ENCODE measurements at places on chromosomes 6 and 20.

GRCh38 chr6:42428326-42429041 lies 23.2 kb downstream of the TRERF1 start:
- no peak for DNase-seq

DNA sequence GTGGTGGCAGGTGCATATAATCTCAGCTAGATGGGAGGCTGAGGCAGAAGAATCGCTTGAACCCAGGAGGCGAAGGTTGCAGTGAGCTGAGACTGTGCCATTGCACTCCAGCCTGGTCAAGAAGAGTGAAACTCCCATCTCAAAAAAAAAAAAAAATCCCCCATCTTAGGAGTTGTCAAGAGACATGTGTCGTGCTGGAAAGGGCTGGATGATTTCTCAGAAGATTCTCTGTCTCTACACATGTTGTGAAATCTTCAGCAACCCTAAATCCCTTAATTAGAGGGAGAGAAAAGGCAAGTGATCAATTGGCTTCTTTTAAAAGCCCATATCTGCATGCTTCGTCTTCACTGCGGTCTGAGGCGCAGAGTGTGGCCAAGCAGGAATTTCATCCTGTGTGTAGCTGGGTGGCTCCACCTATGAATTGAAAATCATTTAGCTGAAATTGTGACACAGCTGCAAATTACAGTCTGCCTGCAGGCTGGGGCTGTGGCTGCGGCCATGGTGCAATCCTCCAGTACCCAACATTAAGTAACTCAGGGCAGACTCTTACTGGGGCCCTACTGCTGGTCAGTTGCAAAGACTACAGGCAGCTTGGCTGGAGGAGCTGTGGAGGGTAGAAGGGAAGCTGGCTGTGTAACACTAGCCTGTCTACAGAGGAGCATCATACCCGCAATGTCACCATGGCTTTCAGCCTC lies 3.2 kb upstream of the TGM3 start:
- no peak for DNase-seq

DNA sequence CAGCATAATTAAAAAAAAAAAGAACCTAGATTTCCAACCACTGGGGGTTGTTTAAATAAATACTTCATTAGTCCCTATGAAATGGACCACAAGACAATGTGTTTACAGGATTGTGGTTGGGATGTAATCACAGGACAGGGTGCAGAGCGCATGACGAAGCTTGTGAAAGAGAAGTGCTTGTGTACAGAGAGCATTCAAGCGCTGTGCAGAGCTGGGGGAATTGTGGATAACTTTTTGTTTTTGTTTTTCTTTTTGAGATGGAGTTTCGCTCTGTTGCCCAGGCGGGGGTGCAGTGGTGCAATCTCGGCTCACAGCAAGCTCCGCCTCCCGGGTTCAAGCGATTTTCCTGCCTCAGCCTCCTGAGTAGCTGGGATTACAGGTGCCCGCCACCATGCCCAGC lies 22.3 kb downstream of the LAMA5 start:
- DNase-seq, result no peak

DNA sequence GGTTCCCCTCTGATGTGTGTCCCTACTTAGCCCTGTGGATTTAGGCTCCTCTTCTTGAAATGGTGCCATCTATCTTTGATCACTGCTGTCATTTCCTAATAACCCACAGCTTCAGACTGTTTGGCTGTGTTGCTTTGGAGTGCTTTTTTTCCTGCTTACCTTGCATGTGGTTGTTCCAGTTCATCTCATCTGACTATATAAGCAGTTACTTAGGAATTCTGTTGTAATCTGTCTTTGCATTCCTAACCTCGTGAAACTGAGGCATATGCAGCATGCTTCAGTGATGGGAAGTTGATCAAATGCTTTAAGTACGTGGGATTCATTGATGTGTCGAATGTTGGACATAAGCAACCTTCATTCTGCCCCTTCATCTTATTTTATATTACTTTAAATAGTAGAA lies 115.8 kb upstream of the FLRT3 start:
- no peak for DNase-seq

Measured in brain microvascular endothelial cell (primary cell).